ENCODE measurements at places on chromosomes 5 and 9.

DNA sequence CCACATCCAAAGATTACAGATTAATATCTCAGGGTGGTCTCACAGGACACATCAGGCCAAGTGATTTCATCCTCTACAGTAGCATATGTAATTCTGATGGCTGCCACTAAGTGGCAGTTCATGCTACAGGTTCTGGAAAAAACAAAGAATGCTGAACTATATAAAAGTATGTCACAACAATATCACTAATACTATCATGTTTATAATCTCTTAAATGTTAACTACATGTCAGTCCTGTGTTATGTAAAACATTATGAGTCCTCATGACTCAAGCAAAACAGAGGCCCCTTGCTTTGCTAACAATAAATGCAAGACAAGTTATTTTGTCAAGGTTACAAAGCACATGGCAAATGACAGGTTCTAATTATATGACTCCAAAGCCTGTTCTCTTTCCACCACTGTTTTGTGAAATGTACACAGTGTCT, 233.2 kb downstream of the FBXL17 start:
- peak; percentile 1 for DNase-seq

DNA sequence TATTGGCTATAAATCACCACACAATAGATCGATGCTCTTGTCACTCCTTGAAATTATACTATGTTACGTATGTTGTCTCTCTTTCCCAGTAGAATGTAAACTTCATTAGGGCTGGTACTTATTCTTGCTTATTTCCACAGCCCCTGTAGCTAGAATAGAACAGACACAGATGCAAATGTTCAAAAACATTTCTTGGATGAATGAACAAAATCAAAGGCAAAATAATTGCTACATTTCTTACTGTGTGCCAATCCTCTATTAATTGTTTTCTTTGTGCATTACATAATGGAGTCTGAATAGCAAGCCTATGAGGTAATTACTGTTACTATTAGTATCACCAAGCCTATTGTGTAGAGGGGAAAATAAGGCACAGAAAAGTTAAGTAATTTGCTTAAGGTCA, 725 bp upstream of the OR13C2 start:
- no peak for DNase-seq

GRCh38 chr5:154521756-154522155, 43.7 kb upstream of the HAND1 start:
- DNase-seq = no peak

DNA sequence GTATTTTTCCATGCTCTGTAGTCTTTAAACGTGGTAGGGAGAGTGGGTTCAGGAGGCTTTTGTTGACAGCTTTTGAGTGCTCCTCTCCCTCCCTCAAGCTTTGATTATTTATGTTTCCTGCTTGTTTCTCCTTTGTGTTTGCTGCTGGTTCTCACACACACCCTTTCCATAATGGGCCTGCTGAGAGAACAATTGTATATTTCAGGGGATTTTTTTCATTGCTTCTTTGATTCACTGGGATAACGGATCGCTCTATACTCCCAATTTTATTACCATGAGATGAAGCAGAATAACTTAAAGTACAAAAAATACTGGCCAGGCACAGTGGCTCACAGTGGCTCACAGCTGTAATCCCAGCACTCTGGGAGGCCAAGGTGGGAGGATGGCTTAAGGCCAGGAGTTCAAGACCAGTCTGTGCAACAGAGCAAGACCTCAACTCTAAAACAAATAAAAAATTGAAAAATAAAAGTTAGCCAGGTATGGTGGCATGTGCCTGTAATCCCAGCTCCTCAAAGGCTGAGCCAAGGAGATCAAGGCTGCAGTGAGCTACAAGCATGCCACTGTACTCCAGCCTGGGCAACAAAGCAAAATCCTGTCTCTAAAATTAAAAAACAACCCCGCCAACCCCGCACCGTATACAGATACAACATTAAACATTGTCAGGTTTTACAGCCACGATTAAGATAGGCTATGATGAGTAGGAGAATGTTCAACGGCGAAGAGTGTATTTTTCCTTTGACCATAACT, 66.9 kb downstream of the USP20 start:
- no peak for DNase-seq

DNA sequence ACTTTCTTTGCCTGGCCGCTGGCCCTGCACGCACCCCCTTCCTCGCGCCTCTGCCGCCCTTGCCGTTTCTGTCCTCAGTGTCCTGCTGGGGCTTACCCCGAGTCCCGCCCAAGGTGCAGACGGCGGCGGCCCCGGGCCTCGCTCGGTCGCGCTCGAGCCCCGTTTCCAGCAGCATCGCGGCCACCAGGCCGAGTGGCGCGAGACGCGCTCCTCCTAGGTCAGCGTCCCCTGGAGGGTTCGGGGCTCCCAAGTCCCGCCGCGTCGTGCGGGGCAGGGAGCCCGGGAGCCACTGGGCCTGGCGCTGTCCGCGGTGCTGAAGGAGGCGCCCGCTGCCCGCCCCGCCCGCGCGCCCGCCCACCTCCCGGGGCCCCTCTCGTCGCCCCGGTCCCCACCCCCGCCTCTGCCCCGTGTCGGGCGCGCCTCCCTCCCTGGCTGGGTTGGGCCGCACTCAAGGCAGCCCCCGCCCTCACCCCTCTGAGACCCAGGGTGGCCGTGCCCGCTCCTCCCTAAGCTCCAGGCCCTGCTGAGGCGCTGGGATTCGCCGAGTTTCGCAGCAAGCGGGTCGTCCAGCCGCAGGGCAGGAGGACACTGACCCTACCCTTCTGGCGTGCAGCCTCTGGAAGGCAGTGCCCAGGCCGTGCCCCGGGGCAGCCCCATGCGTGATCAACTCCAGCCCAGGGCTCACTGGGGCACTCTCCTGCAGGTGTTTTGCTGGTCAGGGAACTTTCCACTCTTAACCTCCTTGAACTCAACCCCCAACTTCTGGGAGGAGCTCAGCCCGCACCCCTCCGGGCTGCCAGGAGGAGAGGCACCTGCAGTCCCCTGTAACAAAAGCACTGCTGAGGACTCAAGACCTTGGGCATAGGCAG, at the start of gene LHX3:
Gene LHX3, minus strand, starts transcription at position 291 of the 869 bp plus-strand sequence. Its CDS starts 116 bp downstream, at position 175.
- DNase-seq = peak; percentile 8

GRCh38 chr5:137636830-137637714, 98.8 kb downstream of the KLHL3 start:
- DNase-seq = no peak

DNA sequence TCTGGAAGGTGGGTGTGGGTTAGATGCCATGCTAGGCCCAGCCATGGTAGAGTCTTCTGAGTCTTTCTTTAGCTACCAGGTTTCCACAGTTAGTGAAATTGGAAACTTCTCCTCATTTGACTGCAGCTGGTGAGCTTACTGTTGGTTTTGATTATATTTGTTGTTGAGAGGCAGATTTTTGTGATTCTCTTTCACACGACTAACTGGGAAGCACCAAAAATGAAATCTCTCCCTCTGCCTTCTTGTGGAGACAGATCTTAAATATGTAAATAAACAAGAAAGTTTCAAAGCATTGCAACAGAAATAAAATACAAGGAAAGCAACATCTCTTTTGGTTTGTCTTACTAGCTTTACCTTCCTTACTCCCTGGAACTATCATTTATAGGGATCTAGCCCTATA, 122.2 kb downstream of the CEMIP2 start:
- no peak for DNase-seq

- DNase-seq = no peak
These were observed 107.0 kb downstream of the NR6A1 start for GRCh38 chr9:124664143-124664542.

DNA sequence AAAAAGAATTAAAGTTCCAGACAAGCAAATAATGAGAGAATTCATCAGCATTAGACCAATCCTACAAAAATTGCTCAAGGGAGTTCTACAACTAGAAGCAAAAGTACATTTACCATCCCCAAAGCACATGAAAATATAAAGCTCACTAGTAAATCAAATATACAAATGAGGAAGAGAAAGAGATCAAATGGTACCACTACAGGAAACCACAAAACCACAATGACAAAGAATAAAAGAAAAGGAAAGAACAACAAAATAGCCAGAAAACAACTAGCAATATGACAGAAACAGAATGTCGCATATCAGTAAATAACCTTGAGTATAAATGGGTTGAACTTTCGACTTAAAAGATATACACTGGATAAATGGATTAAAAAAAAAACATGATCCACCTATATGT, 739.0 kb downstream of the DTWD2 start:
- no peak for DNase-seq

- no peak for DNase-seq
These were observed 23.4 kb downstream of the ANGPTL2 start for GRCh38 chr9:127098916-127099553.

GRCh38 chr5:94316916-94317838, 301.2 kb downstream of the KIAA0825 start:
- DNase-seq = no peak

GRCh38 chr9:107778661-107779060, 289.1 kb upstream of the KLF4 start:
- DNase-seq = no peak

DNA sequence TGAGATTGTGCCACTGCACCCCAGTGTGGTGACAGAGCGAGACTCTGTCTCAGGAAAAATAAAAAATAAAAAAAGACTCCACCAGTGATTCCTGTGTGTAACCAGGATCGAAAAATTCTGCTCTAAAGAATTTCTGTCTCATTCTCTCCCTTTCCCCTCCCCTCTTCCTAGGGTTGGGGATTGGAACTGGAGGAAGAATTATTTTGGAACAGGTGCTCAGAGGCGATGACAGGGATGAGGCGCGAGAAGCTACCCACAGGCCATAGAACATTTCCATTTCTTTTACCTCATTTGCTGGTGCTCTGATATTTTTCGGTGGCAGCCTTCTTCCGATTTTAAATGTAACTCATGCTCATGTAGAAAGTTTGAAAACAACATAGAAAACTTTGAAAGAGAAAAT, 80.1 kb downstream of the DAPK1 start:
- DNase-seq = no peak

- DNase-seq = no peak
These were observed 5.4 kb downstream of the ACTL7B start for GRCh38 chr9:108850293-108850897.

DNA sequence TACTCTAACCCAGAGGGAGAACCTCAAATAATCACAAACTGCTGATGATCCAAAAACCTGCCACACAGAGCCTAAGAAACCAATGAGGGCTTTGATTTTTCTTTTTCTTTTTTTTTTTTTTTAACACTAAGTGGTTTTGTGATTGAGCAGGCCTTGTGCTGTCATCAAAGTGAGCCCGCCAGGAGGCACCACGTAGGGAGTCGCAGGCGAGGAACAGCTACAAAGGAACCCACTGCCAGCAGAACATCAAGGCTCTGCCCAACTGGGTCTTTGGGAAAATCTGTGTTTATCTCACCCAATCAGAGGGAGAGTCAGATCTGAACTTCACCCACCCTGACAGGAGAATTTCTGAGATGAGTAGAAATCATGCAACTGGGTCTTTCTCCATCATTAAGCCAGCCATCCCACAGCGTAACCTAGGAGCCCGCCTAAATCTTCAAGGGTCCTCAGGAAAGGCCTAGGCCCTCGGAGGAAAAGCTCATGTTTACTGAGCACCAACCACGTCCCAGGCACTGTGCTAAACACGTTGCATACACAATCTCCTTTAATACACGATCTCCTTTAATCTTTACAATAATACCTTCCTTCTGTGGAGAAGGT, 126.9 kb upstream of the FSTL4 start:
- no peak for DNase-seq

DNA sequence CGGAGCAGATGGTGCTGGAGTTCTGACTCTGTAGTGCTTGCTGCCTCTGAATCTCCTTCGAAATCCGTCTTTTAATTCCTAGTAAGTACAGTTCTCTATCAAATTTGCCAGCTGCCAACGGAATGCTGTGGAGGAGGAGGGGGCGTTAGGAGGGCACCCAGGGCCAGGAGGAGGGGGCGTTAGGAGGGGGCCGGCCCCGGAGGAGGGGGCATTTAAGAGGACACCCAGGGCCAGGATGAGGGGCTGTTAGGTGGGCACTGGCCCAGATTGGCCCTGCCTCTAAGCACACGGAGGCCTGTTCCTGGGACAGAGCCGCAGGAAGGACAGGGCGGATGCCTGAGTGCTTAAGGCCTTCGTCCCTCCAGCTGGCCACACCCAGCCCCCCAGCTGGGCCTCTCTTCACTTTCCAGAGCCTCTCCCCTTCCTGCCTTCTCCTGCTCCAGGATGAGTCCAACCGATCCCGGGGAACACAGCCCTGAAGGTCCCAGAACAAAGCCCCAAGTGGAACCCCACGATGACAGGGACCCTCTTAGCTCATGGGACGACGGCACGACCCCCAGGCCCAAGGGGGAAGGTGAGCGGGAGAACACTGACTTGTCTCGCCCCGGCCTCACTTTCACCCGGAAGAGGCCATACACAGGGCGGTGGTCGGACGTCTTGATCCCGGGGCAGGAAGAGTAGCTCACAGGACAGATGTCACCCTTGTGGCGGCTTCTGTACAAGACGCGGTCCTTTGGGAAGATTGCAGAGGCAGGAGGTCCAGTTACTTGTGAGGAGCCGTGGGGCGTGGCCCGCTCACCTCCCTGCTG, 9.8 kb downstream of the INPP5E start:
- no peak for DNase-seq

- DNase-seq = no peak
These were observed 32.8 kb downstream of the GDNF start for GRCh38 chr5:37807015-37807414.

GRCh38 chr9:122031776-122032175, 61.3 kb downstream of the TTLL11 start:
- no peak for DNase-seq

DNA sequence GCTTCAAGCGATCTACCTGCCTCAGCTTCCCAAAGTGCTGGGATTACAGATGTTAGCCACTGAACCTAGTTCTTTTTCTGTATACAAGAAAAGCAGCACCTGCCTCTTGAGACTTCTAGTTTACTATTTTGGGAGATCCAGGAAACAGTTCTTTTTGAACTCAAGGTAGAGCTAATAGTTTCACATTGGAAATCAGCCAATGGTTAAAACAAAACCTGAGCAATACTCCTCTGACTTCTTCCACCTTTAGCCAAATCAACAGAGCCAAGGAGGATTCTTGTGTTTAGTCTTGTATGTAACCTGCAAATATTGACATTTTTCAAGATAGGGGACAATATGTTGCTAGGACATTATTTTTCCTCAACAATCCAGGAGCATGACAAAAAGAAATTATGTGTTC, 349.4 kb downstream of the SH3GL2 start:
- no peak for DNase-seq

GRCh38 chr9:36082931-36083330, 46.2 kb downstream of the RECK start:
- no peak for DNase-seq

- DNase-seq = no peak
These were observed 38.1 kb downstream of the FAM240B start for GRCh38 chr9:38681747-38682227.

- DNase-seq = no peak
These were observed 118.3 kb downstream of the DRD1 start for GRCh38 chr5:175325681-175326080.

- DNase-seq = no peak
These were observed 58.4 kb upstream of the FOXE1 start for GRCh38 chr9:97794666-97795065.

GRCh38 chr9:125515983-125516940, 190.7 kb downstream of the MAPKAP1 start:
- DNase-seq = no peak

GRCh38 chr9:128484686-128485413, 19.7 kb upstream of the GLE1 start:
- no peak for DNase-seq
